Omental fat pad (tissue), 4 donors: ENCODE measurements at places on chromosomes 5 and 9. TPM values are rescaled to one million over a fixed set of nuclear protein-coding genes. Genes with fewer than 3 reads are reported as not detected.

IL4 gene
- not detected for total RNA-seq

MEIKIN gene
- total RNA-seq: not detected

DNA sequence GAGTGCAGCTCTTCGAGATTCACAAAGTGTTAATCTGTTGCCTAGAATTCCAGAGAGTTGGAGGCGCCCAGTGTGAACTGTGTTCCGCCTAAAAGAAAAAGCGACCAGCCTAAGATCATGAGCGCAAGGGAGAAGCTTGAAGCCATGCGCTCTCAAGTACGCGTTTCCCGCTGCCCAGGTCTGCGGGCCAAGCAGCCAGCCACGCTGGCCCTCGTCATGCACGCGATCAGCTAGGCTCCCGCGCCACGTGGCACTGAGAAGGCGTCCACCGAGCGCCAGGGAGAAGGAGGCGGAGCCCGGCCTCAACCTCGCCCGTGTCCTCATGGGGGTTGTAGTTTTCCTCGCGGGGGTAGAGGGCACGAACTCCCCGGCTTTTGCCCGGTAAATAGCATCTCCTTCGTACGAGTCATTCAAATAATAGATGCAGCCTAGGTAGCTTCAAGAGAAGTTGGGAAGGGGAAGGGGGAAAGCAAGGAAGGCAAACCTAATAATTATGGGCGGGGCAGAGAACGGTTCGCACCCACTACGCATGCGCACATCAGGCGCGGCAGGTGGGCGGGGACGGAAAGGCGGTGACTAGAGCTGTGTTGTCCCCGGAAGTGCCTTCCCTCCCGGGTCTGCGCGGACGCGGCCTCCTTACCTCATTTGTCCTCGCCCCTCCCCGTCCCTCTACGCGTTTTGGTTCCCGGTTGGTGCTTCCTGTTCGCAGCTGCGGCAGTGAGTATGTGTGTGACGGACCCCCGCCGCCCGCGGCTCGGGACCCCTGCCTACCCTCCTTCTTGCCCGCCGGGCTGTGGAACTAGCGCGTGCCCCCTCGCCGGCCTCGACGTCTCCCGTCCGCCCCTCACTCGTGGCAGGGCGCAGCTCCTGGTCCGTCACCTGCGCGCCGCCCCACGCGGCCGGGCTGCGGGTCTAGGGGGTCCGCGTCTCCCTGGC is at the start of gene ZCCHC7:
Gene ZCCHC7, plus strand, starts transcription at position 668 of the 936 bp plus-strand sequence.
- DNase-seq: peak; percentile 93

SLC36A2 gene
- not detected for total RNA-seq

PDLIM4 gene
- total RNA-seq: 89.5 TPM

SEMA5A gene
- 6.3 TPM for total RNA-seq

DNA sequence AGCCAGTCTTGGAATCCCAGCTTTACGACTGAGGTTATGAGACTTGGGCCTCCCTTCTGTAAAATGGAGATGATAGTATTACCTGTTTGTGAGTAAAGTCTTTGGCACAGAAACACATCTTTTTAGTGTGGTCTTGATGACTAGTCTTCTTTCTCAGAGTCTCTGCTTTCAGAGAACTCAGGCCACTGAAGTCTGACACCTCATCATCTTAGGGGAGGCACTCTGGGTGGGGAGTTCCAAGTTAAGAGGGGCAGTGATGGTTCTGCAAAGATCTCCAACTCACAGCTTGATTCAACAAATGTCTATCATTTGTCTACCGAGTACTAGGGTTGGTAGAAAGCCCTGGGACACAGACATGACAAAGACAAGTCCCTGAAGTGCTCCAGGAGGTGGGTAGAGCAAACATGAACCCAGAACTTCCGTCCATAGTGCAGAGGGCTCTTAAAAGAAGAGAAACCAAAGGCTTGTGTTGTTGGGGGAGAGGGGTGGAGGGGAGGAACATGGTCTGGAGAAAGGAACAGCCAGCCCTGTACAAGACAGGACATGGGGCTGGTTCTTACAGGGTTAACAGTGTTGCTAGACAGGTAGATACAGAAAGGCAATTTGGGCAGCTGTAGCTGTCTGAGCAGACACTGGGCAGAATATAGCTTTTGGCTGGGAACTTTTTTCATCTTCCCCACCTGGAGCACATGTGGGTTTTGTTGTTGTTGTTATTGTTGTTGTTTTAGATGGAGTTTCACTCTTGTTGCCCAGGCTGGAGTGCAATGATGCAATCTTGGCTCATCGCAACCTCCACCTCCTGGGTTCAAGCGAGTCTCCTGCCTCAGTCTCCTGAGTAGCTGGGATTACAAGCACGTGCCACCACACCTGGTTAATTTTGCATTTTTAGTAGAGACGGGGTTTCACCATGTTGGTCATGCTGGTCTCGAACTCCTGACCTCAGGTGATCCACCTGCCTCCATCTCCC is 2.6 kb upstream of the CD14 start:
- no peak for DNase-seq
